NCI-H2081 (cell line): ENCODE measurements at places on chromosomes 2 and 18.
A peak's percentile ranks its signal among the peaks of the same experiment; 100 is the strongest.

DNA sequence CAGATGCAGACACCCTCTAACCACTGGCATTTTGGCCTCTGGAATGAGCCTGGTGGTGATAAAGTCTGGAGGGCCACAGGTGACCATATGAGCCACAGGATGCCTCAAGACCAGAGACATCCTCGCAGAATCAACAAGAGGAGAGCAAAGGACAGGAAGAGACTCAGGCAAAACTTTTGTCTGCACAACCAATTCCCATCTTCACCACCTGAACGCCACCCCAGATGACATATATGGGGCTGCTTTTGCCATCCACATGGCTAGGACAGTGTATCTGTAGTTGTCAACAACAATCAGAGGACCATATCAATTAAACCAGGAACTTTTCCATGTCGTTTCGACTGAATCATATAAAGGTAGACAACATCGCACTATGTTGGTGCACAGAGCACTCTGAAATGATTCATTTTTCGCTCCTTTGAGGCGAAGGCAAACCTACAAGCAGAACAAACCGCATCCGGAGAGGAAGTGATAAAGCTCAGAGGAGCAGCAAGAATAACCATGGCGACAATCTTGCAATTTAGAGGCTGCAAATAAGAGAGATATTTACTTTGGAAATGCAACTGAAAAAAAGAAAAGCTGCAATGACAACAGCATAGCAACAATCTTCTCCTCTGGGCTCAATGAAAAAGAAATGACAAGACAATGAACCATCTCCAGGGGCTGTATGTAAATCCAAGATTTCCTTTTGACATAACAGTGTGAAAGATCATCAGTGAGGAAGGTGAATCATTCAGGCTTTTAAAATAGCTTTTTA is 204.5 kb downstream of the ARL4C start:
- peak; percentile 10 for DNase-seq

DNA sequence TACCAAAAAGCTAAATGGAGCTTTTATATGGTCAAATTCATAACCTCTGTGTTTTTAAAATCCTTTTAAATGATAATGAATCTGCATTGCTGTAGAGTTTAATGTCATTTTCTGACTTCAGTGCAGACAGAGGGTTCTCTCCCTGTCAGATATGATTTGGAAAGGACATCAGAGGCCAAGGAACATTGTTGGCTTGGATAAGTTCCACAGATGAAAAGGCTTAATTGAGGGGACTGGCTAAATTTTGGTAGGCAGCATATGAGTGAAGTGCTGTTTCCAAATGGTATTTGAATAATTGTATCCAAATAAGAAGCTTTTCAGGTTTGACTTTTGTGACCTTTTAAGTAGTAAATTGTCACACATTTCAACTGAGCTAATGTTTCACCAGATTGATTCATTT is 124.6 kb upstream of the KCNH7 start:
- DNase-seq = no peak

- DNase-seq = no peak
Measured at GRCh38 chr2:195316486-195316885, 340.5 kb upstream of the SLC39A10 start.

GRCh38 chr2:100321866-100322820 is at the start of gene LONRF2:
Gene LONRF2 (minus strand): TSS chr2:100322501. CDS start chr2:100322093, 408 bp downstream.
- DNase-seq = peak; percentile 86

- DNase-seq = no peak
Measured at GRCh38 chr2:191994749-191995148, 147.9 kb upstream of the CAVIN2 start.

- no peak for DNase-seq
Measured at GRCh38 chr2:172177581-172177980, 74.9 kb upstream of the DLX2 start.

- no peak for DNase-seq
Measured at GRCh38 chr18:66461344-66461743, 142.5 kb downstream of the CDH19 start.

DNA sequence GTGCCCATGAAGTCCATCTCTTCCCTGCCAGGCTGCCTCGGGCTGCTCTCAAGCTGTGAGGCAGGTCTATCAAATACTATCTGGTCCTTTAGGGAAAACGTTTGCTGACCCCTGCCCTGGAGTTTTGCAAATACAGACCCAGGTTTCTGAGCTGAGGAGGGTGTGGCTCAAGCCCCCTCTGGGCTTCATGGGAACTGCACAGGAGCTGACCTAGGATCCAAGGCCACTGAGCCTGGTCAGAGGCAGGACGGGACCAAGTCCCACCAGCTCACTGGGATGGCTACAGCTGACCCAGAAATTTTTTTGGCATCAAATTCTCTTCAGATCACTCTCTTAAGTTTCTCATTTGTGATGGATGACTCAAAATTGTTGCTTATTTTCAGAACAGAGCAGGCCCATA is 14.1 kb downstream of the ZNF516 start:
- no peak for DNase-seq

- DNase-seq = no peak
Measured at GRCh38 chr2:170576296-170576695, 138.8 kb upstream of the SP5 start.

- DNase-seq = no peak
Measured at GRCh38 chr18:55584201-55584600, 3.8 kb downstream of the TCF4 start.

- no peak for DNase-seq
Measured at GRCh38 chr2:195124391-195125079, 532.5 kb upstream of the SLC39A10 start.

GRCh38 chr2:45643095-45643494 is 8.4 kb upstream of the PRKCE start:
- no peak for DNase-seq

DNA sequence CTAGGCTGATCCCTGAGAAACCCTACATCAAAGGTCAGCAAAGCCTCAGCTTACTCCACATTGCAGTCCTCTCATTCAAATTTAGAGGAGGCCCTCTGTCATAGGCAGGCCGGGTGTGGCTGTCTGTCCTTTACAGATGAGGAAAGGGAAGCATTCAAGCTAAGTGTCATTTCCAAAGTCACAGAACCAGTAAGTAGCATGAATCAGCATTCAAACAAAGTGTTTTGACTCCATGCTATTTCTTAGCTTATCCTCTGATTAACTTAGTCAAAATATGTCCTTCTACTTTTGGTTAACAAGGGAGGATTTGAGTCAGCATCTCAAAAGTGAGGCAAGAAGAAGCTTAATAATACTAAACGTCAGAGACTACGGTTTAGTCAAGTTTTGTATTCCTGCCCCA is 409.0 kb upstream of the POU3F3 start:
- DNase-seq = no peak

GRCh38 chr18:22606563-22607283 is 189.0 kb upstream of the CTAGE1 start:
- no peak for DNase-seq

DNA sequence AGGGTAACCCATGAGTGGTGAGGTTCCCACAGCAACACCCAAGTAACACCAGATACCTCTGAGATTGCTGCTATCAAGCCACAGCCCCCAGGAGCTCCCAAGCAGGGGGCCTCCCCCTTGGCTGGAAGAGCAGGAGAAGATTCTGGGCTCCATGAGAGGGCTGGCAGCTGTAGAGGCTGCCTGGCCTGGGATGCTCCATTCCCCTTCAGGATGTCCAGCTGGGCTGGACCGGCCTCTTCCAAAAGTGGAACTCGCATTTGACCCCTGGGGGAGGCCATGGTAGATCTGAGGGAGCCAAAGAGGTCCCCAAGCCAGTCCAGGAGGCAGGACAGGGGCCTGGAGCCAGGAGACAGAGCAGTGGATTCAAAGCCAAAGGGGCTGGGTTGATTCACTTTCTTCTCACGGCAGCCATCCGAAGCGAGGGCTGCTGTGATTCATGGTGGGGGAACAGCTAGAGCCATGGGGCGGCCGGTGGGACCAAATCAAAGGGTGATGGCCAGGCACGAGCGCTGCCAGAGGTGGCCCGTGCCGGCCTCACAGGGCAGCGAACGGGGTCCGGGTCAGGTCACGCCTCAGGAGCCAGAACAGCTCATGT is 95.3 kb upstream of the ID2 start:
- no peak for DNase-seq

DNA sequence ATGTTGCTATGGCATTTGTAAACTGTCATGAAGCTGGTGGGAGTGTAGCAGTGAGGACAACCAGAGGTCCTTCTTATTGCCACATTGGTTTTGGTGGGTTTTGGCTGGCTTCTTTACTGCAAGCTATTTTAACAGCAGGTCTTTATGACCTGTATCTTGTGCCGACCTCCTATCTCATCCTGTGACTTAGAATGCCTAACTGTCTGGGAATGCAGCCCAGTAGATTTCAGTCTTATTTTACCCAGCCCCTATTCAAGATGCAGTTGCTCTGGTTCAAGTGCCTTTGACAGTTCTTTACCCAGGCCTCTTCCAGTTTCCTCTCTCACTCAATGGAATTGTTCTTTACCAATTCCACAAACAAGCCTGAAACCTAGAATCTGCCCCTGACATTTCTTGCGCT is 145.1 kb downstream of the KCNE4 start:
- DNase-seq = no peak

GRCh38 chr2:68901199-68901514 is 30.0 kb upstream of the BMP10 start:
- DNase-seq = no peak

GRCh38 chr18:74742573-74743243 is 145.0 kb downstream of the ZNF407 start:
- DNase-seq = no peak

GRCh38 chr2:932320-933115 is 18.1 kb upstream of the SNTG2 start:
- DNase-seq = no peak

GRCh38 chr2:3125001-3125760 is 252.4 kb downstream of the EIPR1 start:
- peak; percentile 36 for DNase-seq
